ENCODE measurements at places on chromosomes 4 and X.

- H3K27ac ChIP-seq, result no peak overlapping the region
- H3K4me3 ChIP-seq, result no peak overlapping the region
- no peak for DNase-seq
These were observed 7.7 kb upstream of the FAM53A start for GRCh38 chr4:1691737-1692373.

GRCh38 chrX:63012574-63012973 is 338.6 kb downstream of the SPIN4 start:
- DNase-seq, result no peak
- H3K36me3 ChIP-seq, result no peaks in the 10 kb centered on the region
- no peaks in the 10 kb centered on the region for H3K4me1 ChIP-seq

DNA sequence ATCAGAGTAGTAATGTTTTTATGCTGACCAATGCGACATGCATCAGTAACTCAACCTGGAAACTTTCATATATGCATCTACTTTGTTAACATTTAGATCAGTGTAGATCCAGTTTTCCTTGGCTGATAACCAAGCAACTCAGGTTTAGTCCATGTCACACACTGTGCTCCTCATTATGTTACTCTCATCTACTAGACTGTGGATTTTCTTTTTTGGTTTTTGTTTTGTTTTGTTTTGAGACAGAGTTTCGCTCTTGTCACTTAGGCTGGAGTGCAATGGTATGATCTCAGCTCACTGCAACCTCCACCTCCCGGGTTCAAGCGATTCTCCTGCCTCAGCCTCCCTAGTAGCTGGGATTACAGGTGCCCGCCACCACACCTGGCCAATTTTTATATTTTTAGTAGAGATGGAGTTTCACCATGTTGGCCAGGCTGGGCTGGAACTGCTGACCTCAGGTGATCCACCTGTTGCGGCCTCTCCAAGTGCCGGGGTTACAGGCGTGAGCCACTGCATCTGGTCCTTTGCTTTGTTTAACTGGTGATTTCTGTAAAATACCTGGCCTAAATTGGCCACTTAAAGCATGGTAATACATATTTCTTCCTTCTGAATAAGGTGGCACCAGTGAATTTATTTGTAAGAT is 48.6 kb downstream of the SMARCAD1 start:
- H3K4me1 ChIP-seq, result no peaks in the 10 kb centered on the region
- no peak for DNase-seq
- H3K36me3 ChIP-seq, result no peaks in the 10 kb centered on the region
- no peaks in the 10 kb centered on the region for H3K27me3 ChIP-seq
- H3K4me3 ChIP-seq, result no peak overlapping the region
- no peak overlapping the region for H3K27ac ChIP-seq

- no peaks in the 10 kb centered on the region for H3K27me3 ChIP-seq
- H3K27ac ChIP-seq, result no peak overlapping the region
- no peak overlapping the region for H3K4me3 ChIP-seq
- H3K4me1 ChIP-seq, result no peaks in the 10 kb centered on the region
- DNase-seq, result no peak
- H3K36me3 ChIP-seq, result no peaks in the 10 kb centered on the region
These were observed 51.2 kb upstream of the PGRMC2 start for GRCh38 chr4:128338634-128339355.

GRCh38 chr4:22910200-22910599 is 217.5 kb downstream of the GBA3 start:
- H3K36me3 ChIP-seq, result no peaks in the 10 kb centered on the region
- no peaks in the 10 kb centered on the region for H3K4me1 ChIP-seq
- H3K27ac ChIP-seq, result no peak overlapping the region
- H3K27me3 ChIP-seq, result no peaks in the 10 kb centered on the region
- no peak for DNase-seq
- H3K4me3 ChIP-seq, result no peak overlapping the region

- H3K27ac ChIP-seq, result no peak overlapping the region
- H3K4me3 ChIP-seq, result no peak overlapping the region
These were observed 153.6 kb downstream of the RASL11B start for GRCh38 chr4:53015681-53016080.

DNA sequence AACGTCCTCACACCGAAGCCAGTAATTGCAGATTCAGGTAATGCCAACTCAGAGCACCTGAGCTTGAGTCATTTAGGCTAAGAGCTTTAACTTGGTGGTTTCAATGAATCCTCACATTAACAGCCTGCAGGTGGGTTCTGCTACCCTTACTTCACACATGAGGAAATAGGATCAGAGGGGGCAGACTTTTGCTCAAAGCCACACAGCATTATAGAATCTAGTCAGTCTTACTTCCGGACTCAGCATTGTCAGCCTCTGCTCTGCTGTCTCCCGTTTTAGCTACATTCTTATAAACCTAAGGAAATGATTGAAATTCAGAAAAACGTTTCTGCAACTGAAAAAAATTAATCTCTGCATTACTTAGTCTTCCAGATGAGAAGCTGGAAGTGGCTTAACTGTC is 6.0 kb downstream of the C4orf50 start:
- no peaks in the 10 kb centered on the region for H3K4me1 ChIP-seq
- H3K4me3 ChIP-seq, result no peak overlapping the region
- DNase-seq, result no peak
- H3K36me3 ChIP-seq, result no peaks in the 10 kb centered on the region
- H3K27ac ChIP-seq, result no peak overlapping the region
- H3K27me3 ChIP-seq, result peaks cover 36% of the 10 kb centered on the region

DNA sequence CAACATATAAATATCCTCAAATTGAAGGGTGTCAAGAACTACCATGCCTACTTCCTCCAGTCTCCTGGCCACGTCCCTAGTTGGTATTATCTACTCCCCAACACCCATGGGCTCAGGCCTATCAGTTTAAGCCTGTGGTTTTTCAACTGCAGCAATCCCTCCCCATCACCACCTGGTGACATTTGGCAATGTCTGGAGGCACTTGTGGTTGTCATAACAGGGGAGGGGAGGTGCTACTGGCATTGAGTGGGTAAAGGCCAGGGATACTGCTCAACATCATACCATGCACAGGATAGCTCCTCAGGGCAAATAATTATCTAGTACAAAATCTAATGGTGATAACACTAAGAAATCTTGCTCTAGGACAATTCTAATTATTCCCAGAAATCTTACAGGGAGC is 95.3 kb downstream of the COMMD8 start:
- no peaks in the 10 kb centered on the region for H3K36me3 ChIP-seq
- no peak overlapping the region for H3K4me3 ChIP-seq
- no peaks in the 10 kb centered on the region for H3K4me1 ChIP-seq
- H3K27ac ChIP-seq, result no peak overlapping the region
- no peak for DNase-seq

- H3K4me3 ChIP-seq, result no peak overlapping the region
- H3K36me3 ChIP-seq, result no peaks in the 10 kb centered on the region
- no peak for DNase-seq
These were observed 57.5 kb downstream of the TEC start for GRCh38 chr4:48212165-48212564.

GRCh38 chrX:65697915-65698796 is 30.7 kb downstream of the MSN start:
- H3K4me3 ChIP-seq, result no peak overlapping the region
- H3K4me1 ChIP-seq, result no peaks in the 10 kb centered on the region
- no peak for DNase-seq
- H3K27ac ChIP-seq, result peak overlapping the region; percentile 14

- H3K27me3 ChIP-seq, result no peaks in the 10 kb centered on the region
- H3K4me3 ChIP-seq, result no peak overlapping the region
- H3K36me3 ChIP-seq, result no peaks in the 10 kb centered on the region
- no peak for DNase-seq
These were observed 221.1 kb downstream of the BMPR1B start for GRCh38 chr4:94978904-94979303.

DNA sequence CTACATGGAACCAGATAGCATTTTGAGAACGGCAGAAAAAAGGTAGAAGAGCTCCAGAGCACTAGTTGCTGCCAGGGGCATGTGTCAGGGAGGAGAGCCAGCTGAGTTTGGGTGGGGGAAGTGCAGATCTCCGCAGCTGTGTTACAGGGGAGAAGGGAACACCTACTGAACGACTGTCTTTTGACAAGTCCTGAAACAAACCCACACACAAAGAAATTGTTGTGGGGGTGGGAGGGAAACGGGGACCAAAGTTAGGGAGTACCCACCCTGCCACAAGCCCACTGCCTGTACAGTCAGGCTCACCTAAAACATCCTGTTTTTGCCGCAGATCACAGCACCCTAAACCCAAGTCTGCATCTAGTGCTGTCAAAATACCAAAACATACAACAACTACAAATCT is 55.5 kb downstream of the LEF1 start:
- H3K4me1 ChIP-seq, result no peaks in the 10 kb centered on the region
- no peak for DNase-seq
- H3K27ac ChIP-seq, result no peak overlapping the region

- H3K4me1 ChIP-seq, result no peaks in the 10 kb centered on the region
- H3K36me3 ChIP-seq, result no peaks in the 10 kb centered on the region
- DNase-seq, result no peak
- H3K27ac ChIP-seq, result no peak overlapping the region
- H3K27me3 ChIP-seq, result peaks cover 11% of the 10 kb centered on the region
These were observed 9.7 kb downstream of the RAP2C start for GRCh38 chrX:132209527-132209926.

GRCh38 chr4:185370268-185370949 is 25.3 kb downstream of the LRP2BP start:
- H3K27ac ChIP-seq, result no peak overlapping the region
- no peaks in the 10 kb centered on the region for H3K4me1 ChIP-seq
- DNase-seq, result no peak
- no peaks in the 10 kb centered on the region for H3K36me3 ChIP-seq

- DNase-seq, result no peak
- H3K36me3 ChIP-seq, result no peaks in the 10 kb centered on the region
- no peak overlapping the region for H3K27ac ChIP-seq
- no peaks in the 10 kb centered on the region for H3K27me3 ChIP-seq
- H3K4me1 ChIP-seq, result no peaks in the 10 kb centered on the region
- H3K4me3 ChIP-seq, result no peak overlapping the region
These were observed 644.9 kb downstream of the TECRL start for GRCh38 chr4:63764400-63764799.

DNA sequence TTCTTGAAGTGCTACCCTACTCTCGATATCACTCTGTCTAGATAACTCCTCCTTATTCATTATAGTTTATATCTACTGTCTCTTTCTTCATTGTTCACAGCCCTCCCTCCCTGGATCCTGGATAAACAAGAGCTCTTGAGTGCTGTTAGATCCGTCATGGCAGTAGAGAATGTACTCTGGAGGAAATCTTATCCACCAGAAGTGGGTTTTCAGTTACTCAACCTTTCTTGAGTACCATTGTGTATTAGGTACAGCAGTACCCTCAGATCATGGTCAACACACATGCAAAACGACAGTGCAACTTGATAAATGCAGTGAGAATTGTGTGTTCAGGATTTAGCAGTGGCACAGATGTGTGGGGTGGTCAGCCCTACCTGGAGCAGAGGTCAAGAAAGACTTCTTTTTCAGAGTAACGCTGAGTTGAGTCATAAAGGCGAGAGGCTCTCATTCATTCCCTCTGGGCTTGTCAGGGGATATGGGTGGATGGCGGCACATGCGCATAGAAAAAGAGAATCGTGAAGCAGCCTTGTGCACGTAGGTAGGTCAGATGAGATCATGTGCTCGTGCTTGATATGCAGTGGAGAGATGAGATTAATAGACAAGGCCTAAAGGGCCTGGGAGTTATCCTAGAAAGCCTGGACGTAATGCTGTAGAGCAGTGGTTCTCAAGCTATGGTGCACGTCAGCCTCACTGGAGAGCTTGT is 89.5 kb downstream of the SNX25 start:
- H3K27ac ChIP-seq, result no peak overlapping the region
- no peaks in the 10 kb centered on the region for H3K36me3 ChIP-seq
- H3K4me3 ChIP-seq, result no peak overlapping the region
- H3K27me3 ChIP-seq, result no peaks in the 10 kb centered on the region
- no peaks in the 10 kb centered on the region for H3K4me1 ChIP-seq
- no peak for DNase-seq

GRCh38 chr4:139438141-139438540 is 15.8 kb upstream of the RAB33B start:
- no peaks in the 10 kb centered on the region for H3K27me3 ChIP-seq
- no peak overlapping the region for H3K27ac ChIP-seq
- DNase-seq, result no peak
- H3K36me3 ChIP-seq, result no peaks in the 10 kb centered on the region
- no peaks in the 10 kb centered on the region for H3K4me1 ChIP-seq

GRCh38 chrX:69222103-69223090 is 57.1 kb upstream of the PJA1 start:
- DNase-seq, result peak; percentile 52
- H3K36me3 ChIP-seq, result no peaks in the 10 kb centered on the region
- H3K27ac ChIP-seq, result no peak overlapping the region

DNA sequence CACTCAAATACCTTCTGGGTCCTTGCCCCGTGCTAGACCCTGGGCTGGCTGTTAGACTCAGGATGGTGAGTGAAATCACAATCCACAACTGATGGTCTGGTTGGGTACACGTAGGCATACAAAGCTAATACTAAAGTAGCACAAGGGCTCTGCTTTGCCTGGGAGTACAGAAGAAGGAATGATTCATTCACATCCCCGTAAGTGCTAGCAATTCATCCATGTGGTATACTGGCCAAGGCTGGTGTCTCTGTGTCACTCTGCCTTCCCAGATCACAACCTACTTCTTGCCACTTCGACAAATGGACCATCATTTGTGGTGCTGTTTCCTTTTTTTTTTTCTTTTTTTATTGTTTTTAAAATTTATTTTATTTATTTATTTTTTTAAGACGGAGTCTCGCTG is 19.7 kb upstream of the RBM47 start:
- H3K36me3 ChIP-seq, result no peaks in the 10 kb centered on the region
- H3K27ac ChIP-seq, result no peak overlapping the region
- no peaks in the 10 kb centered on the region for H3K4me1 ChIP-seq
- no peaks in the 10 kb centered on the region for H3K27me3 ChIP-seq

DNA sequence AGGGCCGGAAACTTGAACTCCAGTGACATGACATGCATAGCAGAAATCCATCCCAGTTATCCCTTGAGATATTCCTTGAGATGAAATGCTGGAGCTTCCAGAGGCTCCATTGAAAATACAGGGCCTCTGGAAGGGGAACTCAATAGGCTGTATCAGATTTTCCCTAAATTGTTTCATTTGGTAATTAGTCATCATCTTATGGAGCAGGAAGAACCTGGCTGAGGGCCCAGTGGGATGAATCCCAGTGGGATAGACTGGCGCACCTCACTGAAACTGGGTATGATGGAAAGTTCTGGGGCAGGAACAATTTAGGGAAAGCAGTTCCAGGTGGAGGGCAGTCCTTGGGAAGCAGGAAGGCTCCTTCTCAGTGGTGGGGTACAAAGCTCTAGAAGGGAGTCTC is 307.8 kb upstream of the DIPK2B start:
- peaks cover 11% of the 10 kb centered on the region for H3K27me3 ChIP-seq
- H3K4me3 ChIP-seq, result no peak overlapping the region
- peak overlapping the region; percentile 73 for H3K27ac ChIP-seq
- no peaks in the 10 kb centered on the region for H3K4me1 ChIP-seq
